Activated CD8-positive, alpha-beta memory T cell treated with anti-CD3 and anti-CD28 coated beads, Interleukin-2, amount 50 U/mL, for 4 hours (primary cell): ENCODE measurements at places on chromosomes 13 and 19.

GRCh38 chr13:47233734-47234133 is 336.9 kb upstream of the HTR2A start:
- no peak for DNase-seq

GRCh38 chr13:97367016-97367822 is 66.8 kb upstream of the RAP2A start:
- no peak for DNase-seq

DNA sequence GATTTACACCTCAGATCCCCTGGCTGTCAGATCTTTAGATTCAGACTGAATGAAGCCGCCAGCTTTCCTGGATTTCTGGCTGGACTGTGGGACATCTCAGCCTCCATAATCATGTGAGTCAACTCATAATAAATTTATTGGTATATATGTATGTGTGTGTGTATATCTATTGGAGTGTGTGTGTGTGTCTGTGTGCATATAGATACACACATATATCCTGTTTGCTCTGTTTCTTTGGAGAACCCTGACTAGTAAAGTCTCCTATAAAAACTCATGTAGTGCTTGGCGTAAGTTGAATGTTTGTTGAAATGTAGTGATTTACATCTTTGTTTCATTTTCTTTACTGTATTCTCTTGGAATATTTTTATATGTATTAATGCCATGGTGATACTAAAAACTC is 499.5 kb upstream of the KLF12 start:
- DNase-seq = no peak

GRCh38 chr13:102548811-102549210 is 48.0 kb upstream of the TPP2 start:
- DNase-seq = no peak

DNA sequence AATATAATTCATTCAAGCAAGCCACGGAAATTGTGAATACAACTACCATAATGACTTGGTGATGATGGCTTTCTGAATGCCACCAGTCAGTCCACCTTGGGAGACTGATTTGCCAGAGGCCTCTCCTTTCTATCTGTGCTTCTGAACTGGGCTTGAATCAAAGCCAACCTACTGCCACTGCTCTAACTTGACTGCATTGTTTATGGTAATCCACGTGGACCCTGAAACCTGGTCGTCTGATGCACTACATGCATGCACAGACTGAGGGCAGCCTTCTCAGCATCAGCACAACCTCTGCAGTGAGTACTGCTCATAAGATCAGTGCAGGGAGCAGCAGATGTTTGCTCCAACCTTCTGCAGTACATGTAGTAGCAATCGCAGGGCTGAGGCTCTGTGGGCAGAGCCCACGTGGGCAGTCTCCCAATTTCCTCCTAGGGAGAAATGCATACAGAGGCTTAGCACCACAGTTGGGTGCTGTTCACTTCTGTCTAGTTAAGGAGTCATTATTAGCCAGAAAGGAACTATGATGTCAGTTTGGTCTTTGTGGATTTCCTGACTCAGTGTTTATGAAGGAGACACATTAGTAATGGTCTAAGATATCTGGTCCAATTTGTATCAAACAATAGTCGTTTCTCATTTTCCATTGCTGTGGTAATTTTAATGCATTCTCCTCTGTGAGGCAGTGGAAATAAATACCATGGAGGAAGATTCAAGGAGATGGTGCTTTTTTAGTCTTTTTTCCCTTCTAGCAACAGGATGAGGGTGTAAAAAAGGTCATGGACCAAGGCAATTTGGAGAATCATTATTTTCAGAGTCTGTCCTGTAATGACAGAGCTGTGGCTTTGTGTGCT is 82.5 kb downstream of the AKAP11 start:
- DNase-seq = peak; percentile 24

- no peak for DNase-seq
Measured at GRCh38 chr19:53657778-53658177, 26.0 kb downstream of the DPRX start.

GRCh38 chr19:49528211-49528771 is 488 bp downstream of the RCN3 start:
- DNase-seq = peak; percentile 18

DNA sequence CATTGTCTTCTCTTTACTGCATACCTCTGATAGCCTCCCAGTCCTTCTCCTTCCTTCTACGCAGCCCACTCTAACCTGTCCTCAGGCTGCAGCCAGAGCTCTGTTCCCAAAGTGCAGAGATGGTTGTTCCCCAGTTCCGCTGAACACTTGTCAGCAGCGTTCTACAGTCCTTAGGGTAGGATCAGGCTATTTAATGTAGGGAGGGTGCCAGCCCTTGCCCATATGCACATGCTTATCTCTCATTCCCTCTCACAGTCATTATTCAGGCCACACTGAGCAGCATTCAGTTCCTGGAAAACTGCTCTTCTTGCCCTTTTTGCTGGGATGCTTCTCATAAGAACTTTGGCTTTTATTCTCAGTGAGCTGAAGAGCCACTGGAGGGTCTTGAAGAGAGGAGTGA is 180.7 kb downstream of the MTUS2 start:
- no peak for DNase-seq

- no peak for DNase-seq
Measured at GRCh38 chr19:47433121-47433520, 13.8 kb upstream of the MEIS3 start.

- DNase-seq = no peak
Measured at GRCh38 chr13:110234532-110234931, 72.4 kb downstream of the COL4A1 start.

GRCh38 chr13:43742911-43743310 is 43.9 kb downstream of the ENOX1 start:
- no peak for DNase-seq

DNA sequence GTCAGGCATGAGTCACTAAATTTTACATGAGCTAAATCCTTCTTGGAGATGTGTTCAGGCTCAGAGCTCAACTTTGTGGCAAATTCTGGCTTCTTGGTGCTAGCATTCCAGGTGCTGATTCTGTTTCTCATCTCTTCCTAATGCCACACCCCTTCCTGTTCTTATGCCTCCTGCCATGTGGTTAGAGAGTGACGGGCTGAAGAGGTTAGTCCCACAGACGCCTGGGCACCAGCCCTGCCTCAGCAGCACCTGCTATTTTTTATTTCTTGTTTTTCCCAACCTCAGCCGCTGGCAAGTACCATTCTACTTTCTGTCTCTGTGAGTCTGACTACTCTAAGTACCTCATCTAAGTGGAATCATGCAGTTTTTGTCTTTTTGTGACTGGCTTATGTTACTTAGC is 329.5 kb downstream of the KCNRG start:
- DNase-seq = no peak
